Activated T-helper 17 cell treated with anti-CD3 and anti-CD28 coated beads, Interleukin-2, amount 50 U/mL, for 72 hours (primary cell): ENCODE measurements at places on chromosomes 13 and 19.
A peak's percentile ranks its signal among the peaks of the same experiment; 100 is the strongest.

DNA sequence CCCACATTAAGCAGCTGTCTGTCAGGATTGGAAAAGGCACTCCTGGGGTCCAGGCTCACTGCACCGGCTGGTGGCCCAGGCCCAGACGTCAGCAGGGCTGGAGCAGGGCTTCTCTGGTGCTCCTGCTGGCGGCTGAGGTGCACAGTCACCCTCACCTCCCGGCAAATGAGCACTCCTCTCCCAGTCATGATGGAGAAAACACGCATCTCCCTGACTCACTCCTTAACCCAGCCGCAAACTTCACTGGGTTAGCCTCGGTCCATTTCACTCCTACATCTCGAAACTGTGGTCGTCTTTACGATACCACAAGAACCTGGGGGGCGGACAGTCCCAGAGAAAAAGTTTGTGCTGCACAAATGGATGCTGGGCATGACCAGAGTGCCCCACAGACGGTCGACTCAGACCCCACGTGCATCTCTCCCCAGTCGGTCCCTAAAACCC is 3.3 kb upstream of the RASA3 start:
- ATAC-seq = no peak

DNA sequence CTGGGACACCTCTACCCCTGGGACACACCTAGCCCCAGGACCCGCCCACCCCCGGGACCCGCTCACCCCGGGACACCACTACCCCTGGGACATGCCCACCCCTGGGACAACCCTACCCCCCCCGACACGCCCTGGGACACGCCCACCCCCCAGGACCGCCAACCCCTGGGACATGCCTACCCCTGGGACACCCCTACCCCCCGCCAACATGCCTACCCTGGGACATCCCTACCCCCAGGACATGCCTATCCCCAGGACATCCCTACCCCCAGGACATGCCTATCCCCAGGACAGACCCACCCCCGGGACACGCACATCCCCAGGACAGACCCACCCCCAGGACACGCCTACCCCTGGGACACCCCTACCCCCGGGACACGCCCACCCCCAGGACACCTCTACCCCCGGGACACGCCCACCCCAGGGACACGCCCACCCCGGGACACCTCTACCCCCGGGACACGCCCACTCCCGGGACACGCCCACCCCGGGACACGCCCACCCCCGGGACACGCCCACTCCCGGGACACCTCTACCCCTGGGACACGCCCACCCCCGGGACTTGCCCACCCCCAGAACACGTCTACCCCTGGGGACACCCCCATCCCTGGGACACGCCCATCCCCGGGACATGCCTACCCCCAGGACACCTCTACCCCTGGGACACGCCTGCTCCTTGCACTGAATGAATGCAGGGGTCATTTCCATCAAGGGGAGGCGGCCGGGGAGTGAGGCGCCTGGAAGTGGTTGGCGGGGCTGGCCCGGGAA is 32.3 kb downstream of the ADPRHL1 start:
- ATAC-seq = no peak

GRCh38 chr13:44399074-44399473 is 25.4 kb downstream of the SERP2 start:
- no peak for ATAC-seq

GRCh38 chr13:31965361-31966066 is 66.1 kb upstream of the FRY start:
- ATAC-seq = peak; percentile 90

GRCh38 chr19:13207237-13207845 is 57.1 kb downstream of the IER2 start:
- no peak for ATAC-seq

- ATAC-seq = peak; percentile 91
Measured at GRCh38 chr19:3721131-3721886, 13.1 kb downstream of the TJP3 start.

- ATAC-seq = no peak
Measured at GRCh38 chr19:30479231-30479630, 107.0 kb downstream of the ZNF536 start.

DNA sequence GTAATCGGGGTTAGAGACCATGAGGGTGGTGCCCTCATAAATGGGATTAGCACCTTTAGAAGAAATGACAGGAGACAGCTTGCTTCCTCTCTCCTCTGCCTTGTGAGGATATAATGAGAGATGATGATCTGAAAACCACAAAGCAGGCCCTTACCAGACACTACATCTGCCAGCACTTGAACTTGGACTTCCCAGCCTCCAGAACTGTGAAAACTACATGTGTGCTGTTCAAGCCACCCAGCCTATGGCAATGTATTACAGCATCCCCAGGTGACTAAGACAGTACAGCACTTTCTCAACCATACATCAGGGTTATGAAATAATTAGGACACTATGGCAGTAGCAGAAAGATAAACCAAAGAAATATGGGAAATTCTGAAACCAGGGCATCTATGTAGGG is 7.4 kb downstream of the ZNF564 start:
- peak; percentile 71 for ATAC-seq

DNA sequence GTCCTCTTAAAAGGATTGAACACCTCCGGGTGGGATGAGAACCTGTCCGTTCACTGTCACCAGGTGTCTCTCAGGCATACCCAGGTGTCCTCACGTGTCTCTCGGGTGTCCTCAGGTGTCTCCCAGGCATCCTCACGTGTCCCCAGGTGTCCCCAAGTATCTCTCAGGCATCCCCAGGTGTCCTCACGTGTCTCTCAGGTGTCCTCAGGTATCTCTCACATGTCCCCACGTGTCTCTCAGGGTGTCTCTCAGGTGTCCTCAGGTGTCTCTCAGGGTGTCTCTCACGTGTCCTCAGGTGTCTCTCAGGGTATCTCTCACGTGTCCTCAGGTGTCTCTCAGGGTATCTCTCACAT is 33.8 kb downstream of the ATP4B start:
- no peak for ATAC-seq

GRCh38 chr13:65789815-65790214 is 1440.3 kb downstream of the PCDH9 start:
- no peak for ATAC-seq

DNA sequence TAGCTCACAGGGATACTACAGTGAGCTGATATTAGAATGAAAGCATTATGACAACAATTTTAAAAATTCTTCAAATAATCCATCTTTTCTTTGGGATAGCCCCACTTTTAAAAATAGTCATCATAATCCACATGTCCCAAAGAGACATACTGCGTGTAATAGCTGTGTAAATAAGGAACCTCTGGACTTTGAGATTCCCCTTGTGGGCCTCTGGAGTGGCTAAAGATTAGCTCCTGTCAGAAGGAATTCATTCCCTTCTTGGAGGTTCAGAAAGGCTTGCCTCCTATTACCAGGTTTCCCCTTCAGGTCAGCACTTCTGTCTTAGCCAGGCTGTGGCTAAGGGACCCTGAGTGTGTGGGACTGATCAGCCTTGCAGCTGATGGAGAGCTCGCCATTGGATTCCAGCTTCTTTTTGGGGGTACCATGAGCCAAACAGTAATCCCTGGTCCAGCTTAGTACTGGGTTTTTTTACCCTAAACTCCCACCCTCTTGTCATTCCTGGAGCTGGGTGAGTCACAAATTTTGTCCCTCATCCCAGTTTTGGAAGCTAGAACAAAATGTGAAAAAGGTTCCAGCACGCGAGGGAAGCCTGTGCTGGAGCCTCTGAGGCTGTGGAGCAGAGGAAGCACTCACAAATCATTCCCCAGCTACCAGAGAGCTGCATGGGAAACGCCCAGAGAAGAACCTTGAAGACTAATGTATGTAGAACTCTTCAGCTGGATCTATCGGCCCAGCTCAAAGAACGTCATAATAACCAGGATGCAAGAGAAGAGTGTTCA is 96.7 kb downstream of the RNASEH2B start:
- ATAC-seq = no peak

GRCh38 chr13:42367831-42368230 is 95.9 kb downstream of the AKAP11 start:
- ATAC-seq = no peak

GRCh38 chr19:6556043-6556449 is 25.2 kb downstream of the TNFSF9 start:
- ATAC-seq = no peak

DNA sequence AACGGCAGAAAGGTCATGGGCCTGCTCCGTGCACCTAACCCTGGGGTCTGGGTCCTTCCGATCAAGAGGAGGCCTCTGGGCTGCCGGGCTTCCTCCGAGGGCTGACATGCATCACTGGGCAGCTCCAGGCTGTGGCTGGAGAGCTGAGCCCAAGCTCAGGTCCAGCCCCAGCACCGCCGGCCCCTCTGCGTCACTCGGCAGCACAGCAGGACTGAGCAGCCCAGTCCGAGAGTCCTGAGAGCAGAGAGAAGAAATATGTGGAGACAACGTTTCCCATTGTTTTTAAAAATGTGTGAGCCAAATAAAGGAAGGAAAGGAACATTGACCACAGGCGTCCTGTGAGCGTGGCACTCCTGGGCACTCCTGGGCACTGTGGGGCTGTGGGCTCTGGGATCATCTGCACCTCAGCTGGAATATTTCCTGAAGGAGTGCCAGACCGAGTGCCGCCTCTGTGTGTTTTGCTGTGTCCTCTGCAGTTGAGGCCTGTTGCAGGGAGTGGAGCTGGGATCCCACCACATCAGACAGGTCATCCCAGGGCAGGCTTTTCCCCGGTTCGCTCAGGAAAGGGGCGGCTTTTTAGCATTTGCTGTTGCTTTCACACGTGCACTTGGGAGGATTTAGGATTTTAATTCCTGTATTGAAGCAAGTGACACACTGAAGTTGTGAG is 37.8 kb upstream of the TFDP1 start:
- no peak for ATAC-seq

- ATAC-seq = peak; percentile 71
Measured at GRCh38 chr13:51645761-51646670, 61.8 kb downstream of the WDFY2 start.

- ATAC-seq = no peak
Measured at GRCh38 chr13:50989476-50989875, 79.9 kb downstream of the RNASEH2B start.

- no peak for ATAC-seq
Measured at GRCh38 chr13:101523154-101524131, 71.0 kb downstream of the ITGBL1 start.

GRCh38 chr13:20188667-20189553 is 3.8 kb downstream of the GJB2 start:
- ATAC-seq = no peak
